ENCODE measurements at places on chromosomes 6 and 20. TPM values are rescaled to one million over a fixed set of nuclear protein-coding genes. Genes with fewer than 3 reads are reported as not detected.

The RIMS1 gene
- 37.5 TPM for total RNA-seq

The APOM gene
- 1.2 TPM for total RNA-seq

The BEND6 gene
- total RNA-seq, result 18.5 TPM

DNA sequence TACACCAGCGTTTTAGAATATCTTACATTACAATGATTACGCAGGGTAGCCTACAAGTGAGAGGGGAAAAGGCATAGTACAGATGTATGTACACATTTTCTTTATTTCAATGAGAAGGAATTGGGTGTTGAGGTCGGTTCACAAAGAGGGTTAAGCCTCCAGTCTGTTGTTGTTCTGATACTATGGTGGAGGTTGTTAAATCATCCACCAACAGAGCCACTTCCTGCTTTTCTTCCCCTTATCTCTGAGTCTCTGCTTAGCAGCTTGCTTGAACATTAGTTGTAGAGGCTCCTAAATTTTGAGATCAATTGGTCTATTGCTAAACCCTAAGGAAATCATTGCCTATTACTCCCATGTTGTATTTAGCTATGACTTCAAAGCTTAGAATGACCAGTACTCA is 7.3 kb downstream of the RGS17 start:
- DNase-seq, result no peak

GRCh38 chr6:166483573-166484250 is 101.0 kb upstream of the MPC1 start:
- no peak for DNase-seq

- DNase-seq, result no peak
These were observed 598.3 kb downstream of the PKHD1 start for GRCh38 chr6:51489133-51489532.

DNA sequence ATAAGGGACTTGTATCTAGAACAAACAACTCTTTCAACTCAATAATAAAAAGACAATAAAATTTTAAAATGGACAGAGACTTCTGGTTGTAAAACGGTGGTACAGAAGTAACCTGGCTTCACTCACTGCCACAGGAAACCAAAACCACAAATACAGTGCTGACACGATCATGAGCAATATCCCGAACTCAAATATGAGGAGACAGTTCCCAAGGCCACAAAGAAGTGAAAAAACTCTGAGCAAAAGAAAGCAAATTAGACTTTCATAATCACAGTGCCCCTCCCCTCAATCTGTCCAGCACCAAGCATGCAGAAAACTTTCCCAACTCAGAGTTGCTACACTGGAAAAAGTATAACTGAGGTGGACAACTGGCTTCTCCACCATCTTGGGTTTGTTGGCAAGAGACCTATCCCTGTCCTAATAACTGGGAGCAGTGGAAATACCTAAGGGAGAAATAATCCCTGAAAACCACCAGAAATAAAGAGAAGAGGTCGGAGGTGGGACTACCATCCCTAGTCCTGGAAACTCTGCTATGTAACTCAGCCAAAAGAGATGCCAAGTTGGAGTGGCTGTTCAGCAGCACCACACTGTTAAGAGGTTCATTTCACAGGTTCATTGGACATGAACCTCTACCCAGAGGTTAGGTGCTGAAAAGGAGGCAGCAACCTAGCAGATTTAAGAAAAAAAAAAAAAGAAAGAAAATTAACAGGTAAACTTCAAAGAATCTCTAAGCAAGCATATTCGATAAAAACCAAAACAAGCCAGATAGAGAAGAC is 55.5 kb downstream of the REV3L start:
- no peak for DNase-seq

GRCh38 chr6:170271771-170272314 is 19.0 kb downstream of the DLL1 start:
- peak; percentile 90 for DNase-seq

DNA sequence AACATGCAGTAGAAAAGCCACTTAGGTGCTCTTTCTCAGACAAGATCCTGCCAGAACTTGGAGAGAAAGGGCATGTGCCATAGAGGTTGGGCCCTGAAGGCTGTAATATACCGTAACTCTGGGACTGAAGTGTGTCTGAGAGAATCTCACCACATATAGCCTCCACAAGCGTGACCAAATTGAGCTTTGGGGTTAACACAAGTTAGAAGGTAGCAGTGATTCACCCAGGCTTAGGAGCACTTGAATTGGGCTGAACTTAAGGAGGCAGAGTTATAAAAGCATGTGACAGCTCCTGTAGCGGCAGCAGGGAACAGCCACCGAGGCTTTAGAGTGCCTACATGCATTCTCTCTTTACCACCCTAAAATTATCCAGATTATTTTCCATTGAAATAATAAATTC is 361.6 kb downstream of the PHF3 start:
- no peak for DNase-seq

- peak; percentile 90 for DNase-seq
These were observed 30.6 kb downstream of the MRPL14 start for GRCh38 chr6:44096612-44097011.
